ENCODE measurements at places on chromosomes 7 and 10.

GRCh38 chr10:46298477-46299285 lies 11.9 kb downstream of the ANTXRL start:
- no peak for DNase-seq

DNA sequence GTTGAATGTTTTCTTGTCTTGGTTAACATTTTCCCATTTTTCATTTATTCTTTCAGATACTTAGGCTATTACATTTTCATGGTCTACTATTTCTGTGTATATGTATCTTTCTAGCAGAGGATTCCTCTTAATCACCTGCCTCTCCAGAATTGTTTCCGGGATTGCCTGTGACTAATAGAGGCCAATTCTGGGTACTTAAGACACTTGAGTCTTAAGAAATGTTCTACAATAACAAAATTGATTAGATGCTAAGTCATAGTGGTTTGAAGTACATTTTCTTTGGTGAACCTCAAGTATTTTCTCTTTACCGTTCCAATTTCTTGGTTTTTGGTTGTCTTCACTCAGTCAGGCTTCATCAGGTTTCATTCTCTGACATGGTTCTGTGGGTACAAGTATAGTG lies 26.4 kb downstream of the BBS9 start:
- no peak for DNase-seq

DNA sequence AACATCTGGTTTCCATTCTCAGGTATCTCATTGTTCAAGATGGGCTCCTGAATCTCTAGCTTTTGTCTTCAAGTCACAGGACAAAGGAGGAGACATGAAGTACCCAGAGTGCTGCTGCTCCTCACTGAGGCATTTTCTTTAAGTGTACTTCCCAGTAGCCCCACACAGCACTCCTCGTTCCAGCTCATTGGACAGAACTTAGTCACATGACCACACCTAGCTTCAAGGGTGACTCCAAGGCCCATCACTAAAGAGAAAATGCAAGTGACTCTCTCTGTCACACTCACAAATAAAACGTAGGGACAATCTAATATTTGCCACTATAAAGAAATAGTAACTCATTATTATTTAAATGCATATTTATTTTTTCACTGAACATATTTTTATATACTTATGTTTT lies 58.3 kb upstream of the NEUROD6 start:
- no peak for DNase-seq

DNA sequence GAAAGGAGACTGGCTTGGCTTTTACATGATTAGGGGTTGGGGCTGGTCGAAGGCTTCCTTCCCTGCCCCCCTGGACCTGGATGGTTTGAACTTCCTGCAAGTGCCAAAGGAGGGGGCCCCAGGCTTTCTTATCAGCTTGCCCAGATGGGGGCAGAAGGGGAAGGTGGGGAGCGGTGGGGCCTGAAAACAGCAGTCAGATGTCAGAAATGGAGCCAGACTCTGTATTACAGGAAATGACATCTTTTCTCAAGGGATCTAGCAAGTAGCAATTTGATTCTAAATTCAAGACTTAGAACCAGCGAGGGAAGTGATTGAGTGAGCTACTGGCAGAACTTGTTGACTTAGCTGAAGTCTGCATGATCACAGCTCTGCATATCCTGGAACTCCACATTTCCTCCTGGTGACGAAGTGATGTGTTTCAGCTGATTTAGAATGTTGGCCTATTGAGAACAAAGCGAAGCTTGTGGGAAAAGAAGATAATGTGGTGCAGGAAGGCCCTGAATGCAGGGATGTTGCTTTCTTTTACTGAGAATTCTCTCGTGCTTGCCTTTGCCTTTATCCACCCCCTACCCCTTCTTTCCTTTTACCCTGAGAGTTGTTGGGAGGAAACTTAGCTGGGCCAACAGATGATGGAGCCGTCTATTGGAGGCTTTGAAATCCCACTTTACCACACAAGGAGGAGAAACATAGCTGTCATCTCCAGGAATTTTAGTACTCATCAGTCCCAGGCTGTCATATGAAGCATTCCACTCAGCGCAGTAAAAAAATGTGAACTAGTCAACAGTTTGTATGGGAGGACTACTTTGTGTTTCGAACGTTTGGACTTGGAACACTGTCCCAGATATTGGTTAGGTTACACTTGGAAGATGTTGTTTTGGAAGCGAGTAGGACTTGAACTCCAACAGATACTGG lies 43.2 kb downstream of the CCNY start:
- no peak for DNase-seq

DNA sequence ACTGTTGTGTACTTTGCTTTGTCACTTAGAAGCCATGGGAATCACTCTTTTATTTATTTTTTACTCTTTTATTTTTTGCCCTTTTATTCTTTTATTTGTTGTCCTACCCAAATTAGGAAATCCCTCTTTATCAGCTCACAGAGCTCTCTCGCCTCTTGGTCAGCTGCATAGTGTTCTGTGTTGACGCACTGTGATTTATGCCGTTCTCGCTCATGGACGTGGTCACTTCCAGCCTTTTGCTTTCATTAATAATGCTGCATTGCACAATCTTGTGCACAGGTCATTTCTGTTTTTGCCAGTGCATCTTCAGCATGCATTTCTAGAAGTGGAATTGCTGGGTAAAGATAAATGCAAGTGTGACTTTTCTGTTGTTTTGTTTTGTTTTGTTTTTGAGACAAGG lies 42.3 kb downstream of the FBH1 start:
- no peak for DNase-seq

DNA sequence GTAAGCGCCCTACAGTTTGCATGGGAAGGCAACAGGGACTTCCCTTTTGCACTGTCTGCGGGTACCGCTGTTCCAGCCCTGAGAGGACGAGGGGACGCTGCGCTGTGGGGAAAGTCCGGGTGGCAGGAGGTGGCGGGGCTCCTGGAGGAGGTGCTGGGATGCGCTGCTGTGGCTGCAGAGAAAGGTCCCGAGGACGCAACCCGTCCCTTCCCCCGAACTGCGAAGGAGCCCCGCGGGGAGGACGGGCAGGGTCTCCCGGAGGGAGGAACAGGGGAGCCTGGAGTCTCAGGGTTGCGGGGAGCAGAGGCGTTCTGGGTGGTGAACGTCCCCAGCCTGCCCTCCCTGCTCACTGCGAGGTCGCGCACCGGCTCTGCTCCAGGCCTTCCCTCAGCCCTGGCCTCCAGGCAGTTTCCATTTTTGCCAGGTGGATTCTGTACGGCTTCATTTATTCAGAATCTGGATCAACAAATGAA lies 91.6 kb downstream of the CXCL12 start:
- no peak for DNase-seq

DNA sequence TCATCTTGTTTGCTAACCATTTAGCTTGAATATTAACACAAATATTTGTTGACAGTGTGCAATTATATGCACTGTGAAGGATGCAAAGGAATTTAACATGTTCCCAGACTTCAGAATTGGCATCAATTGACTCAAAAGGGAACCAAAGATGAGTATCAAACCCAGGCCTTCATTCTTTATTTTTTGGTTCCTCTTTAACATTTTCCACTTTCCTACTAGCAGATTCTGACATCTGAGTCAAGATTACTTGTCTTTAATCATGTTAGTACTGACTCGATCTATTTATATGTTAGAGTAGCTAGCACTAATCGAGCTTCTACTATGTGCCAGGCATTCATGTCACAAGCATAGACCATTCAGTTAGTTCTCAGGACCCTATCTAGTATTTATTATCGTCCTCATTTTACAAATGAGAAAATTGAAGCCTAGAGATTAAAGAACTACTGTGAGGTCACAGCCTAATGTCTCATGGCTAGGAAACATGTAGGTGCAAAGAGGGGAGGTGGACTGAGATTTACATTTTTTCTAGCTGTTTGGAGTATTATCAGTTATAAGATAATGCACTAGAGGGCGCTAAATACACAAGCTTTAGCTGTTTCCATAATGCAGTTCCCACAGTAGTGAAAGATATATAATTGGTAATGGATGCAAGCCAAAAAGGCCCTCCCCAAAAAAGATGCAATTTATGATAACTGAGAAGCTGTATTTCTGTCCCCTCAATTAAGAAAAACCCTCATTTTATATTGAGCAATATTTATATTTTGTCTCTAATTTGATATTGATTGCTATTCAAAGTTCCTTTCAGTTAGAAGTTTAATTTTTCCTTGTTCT lies 32.9 kb upstream of the KMT2E start:
- no peak for DNase-seq

GRCh38 chr7:158361326-158361946 lies 226.2 kb downstream of the PTPRN2 start:
- no peak for DNase-seq

- no peak for DNase-seq
Measured at GRCh38 chr10:109996225-109996624, 11.6 kb upstream of the ADD3 start.

DNA sequence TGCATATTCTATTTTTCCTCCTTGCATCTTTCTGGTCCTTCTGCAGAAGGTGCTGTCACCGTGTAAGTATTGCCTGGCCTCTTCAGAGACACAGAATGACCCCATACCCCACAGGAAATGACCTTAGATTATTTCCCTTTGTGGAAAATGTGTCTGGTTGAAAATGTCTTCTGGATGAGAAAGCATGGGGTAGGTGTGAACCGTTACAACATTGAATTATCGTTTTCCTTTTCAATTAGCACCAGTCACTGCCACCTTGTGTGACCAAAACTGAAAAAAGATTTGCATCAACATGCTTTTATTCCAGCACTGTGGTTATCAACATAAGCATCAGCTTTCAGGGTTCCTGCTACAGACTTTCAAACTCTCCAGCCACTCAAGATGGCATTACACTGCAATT lies 58.0 kb upstream of the CELF2 start:
- DNase-seq: no peak

DNA sequence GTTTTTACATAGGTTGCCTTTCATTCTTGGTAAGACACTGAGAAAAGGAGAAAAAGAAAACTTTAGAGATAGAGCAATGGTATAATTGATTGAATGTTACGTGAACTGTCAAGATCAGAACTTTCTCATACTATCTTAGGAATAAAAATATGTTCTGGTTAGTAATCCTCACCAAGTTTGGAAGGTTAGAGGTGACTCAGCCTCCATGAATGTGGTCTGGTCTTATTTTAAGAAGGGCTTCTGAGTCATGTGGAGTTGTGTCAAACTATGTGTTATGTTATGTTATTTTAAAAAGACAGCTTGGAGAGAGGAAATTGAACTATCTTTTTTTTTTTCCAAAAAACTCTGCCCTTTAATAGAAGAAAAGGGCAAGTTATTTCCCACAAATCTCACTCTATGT lies 458.6 kb upstream of the KLF6 start:
- DNase-seq: no peak

DNA sequence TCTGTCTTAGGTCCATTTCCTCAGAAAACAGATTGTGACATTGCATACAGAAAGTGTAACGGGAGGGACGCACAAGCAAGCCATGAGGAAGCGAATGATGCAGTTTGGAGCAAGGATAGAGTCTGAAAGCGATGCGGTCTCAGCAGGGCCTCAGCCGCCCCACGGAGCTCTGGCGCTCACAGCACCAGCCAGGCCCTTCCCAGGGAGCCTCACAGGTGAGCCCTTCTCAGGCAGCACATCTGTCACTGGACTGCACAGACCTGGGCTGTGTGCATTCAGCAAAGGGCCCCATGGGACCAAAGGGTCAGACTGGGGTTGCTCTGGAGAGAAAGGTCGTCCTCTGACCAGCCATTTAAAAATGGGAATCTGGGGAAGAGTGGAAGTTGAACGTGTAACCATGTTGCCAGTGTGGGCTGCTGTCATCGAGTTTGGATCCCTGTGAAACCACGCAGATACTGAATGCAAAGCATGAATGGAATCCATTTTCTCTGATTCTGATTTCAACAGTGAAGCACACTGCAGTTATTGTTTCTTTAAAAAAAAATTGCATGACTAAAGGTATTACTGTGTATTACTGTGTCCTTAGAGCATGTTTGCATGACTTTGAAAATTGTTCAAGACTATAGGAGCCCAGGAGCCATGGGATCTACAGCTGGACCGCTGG lies 350.0 kb upstream of the AKR1E2 start:
- DNase-seq: no peak

DNA sequence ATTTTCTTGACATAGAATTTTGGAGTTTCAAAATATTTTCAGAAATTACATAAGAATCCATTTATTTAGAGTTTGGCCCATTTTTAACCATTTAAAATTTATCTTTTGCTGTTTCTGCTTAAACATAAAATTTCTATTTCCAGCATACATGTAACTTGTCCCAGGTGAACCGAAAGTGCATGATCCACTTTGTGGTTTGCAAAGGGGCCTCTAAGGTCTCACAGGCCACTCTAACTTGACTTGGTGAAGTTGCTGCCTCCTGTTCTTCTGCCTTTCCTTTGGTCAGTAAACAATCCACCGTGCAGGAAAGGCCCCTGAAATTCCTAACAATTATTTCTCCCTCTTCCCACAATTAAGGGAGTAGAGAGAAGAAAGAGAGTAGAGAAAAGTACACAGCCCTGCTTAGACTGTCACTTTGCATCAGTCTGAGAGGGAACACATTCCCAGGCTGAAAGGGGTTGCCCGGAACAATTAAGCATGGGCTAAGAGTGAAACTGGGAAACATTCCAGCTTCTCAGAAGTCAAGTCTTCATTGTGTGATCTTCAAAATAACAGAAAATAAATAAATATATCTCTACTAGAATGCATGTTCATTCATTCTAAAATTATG lies 79.5 kb upstream of the SEMA3A start:
- no peak for DNase-seq

- DNase-seq: no peak
Measured at GRCh38 chr10:89615824-89616223, 29.2 kb downstream of the PANK1 start.

DNA sequence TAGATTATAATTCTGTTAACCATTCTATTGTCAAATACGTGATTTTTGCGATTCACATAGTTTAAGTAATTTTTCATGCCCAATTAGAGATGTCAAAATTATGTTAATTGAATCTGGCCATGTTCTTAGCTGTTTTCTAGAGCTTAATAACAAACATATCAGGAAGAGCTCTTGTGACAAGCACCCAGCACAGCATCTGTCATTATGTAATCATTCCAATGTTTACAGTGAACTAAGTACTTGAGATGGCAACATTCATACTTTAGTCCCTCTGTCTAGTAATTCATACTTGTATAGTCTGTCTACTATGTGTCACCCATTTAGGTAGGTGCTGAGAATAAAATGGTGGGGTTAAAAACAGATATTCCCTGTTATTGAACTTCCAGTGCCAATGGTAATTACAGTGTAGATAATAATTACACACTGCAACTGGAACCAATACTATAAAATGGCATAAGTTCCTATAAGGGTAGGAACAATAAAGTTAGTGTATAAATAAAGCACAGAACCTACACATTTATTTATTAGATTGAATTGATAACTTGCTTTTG lies 55.2 kb downstream of the ZEB1 start:
- DNase-seq: no peak

DNA sequence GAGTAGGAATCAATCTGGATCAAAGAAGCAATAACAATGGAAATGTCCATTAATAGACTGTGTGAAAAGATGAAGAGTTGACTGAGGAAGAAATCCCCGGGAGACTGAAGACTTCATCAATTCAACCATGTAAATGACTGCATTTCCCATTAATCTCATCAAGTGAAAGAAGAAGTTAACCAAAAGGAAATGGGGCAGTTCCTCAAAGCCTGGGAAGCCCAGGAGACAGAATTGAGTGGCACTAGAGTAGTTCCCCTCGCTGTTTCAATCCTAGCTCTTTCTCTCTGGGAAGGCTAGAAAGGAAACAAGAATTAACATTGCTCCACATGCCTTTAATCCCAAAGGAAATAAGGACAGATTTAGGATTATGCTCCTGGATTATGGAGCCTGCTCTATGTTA lies 4.8 kb upstream of the OR6V1 start:
- DNase-seq: no peak
